ENCODE measurements at places on chromosomes 5 and 9.

- no peak for DNase-seq
Measured at GRCh38 chr5:35153375-35153932, 76.8 kb downstream of the PRLR start.

GRCh38 chr5:132094393-132095076 is 20.9 kb downstream of the CSF2 start:
- no peak for DNase-seq

DNA sequence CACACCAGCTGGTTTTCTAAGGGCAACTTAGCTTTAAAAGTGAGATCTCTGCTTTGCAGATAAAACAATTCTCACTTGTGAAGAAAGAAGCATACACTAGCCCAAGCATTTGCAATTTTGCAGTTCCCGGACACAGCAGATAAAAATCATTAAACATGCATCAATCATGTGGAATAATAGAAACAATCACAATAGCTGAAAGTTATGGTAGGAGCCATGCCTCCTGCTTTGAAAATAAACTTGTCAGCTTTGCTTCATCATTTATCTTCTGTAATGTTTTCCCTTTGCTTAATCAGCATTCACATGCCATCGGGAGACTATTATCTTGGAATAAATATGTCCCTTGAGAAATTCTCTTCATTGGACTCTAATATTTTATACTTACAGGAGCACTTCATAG is 60.3 kb upstream of the DAB2 start:
- no peak for DNase-seq

DNA sequence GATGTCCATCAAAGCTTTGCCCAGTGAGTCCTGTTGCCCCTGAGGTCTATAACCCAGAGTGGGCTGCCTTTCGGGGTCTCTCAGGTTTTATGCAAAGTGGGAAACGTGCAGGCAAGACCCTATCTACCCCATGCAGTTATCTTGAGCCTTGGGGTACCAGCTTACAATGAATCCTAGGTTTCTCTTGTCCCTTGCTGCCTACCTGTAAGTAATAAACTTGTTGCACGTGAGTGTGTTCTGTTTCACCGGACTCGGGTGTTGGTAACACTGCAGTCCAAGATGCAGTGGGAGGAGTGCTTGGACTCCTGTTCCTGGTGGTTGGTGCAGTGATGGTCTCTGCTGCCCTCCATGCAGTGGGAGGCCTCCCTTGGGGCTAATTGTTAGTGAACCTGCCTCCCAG is 85.6 kb upstream of the ALDH1B1 start:
- no peak for DNase-seq

- DNase-seq = no peak
Measured at GRCh38 chr5:154844809-154845208, 5.6 kb downstream of the FAXDC2 start.

GRCh38 chr9:76617497-76618175 is 146.6 kb upstream of the PCA3 start:
- no peak for DNase-seq

DNA sequence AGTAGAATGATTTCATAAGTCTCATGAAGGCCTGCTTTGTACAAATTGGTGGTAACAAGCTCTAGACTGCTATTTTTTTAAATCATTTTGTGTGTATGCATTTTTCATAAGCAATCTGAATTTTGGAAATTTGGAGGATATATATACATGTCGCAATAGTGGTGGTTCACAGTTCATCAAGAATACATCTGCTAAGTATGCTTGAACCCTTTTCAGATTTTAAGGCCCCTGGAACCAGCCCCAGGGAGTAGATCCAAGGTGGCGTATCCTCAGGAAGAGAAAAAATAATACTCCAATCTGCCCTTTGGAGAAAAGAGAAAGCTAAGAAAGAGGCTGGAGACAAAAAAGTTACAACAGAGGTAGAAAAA is 141.6 kb downstream of the HINT1 start:
- no peak for DNase-seq

GRCh38 chr9:84151236-84151635 is 170.6 kb downstream of the RMI1 start:
- no peak for DNase-seq

GRCh38 chr5:125034331-125034730 is 287.9 kb upstream of the ZNF608 start:
- no peak for DNase-seq

- DNase-seq = no peak
Measured at GRCh38 chr9:134764473-134765269, 115.9 kb upstream of the FCN2 start.

DNA sequence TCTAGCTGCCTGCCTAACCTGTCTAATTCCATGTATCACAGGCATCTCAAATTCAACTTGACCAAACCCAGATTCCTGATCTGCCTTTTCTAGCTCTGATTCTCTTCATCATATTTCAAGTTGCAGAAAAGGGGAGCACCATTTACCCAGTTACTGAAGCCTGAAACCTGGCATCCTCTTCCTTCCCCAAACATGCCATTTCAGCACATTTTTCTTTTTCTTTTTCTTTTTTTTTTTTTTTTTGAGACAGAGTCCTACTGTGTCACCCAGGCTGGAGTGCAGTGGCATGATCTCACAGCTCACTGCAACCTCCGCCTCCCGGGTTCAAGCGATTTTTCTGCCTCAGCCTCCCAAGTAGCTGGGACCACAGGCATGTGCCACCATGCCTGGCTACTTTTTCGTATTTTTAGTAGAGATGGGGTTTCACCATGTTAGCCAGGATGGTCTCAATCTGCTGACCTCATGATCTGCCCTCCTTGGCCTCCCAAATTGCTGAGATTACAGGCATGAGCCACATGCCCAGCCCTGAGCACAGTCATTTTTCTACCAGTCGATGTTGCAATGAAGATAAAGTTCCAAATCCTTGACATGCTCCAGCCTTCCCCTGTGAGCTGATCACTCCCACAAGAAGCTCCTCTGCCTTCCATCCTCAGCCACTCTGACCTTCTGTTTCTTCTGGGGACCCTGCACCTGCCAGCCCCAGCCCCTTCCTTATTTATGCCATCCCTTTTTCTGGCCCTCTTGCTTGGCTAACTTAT is 32.2 kb downstream of the ACER2 start:
- no peak for DNase-seq

DNA sequence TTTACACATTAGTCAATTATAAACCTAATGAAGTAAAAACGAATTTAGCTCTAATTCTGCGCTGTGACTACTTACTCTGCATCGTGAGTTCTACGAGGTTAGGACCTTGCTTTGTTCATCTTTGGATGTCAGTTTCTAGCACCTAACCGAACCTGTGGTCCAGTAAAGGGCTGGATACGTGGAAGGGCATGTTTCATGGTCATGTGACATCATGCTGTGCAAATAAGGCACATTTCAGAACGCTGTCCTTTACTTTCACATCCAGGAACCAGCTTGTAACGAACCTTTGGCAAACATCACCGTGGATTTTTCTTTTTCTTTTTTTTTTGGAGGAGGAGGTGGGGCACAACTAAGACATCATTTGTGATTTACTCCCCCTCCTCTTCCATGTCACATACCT is 15.0 kb downstream of the BASP1 start:
- no peak for DNase-seq

DNA sequence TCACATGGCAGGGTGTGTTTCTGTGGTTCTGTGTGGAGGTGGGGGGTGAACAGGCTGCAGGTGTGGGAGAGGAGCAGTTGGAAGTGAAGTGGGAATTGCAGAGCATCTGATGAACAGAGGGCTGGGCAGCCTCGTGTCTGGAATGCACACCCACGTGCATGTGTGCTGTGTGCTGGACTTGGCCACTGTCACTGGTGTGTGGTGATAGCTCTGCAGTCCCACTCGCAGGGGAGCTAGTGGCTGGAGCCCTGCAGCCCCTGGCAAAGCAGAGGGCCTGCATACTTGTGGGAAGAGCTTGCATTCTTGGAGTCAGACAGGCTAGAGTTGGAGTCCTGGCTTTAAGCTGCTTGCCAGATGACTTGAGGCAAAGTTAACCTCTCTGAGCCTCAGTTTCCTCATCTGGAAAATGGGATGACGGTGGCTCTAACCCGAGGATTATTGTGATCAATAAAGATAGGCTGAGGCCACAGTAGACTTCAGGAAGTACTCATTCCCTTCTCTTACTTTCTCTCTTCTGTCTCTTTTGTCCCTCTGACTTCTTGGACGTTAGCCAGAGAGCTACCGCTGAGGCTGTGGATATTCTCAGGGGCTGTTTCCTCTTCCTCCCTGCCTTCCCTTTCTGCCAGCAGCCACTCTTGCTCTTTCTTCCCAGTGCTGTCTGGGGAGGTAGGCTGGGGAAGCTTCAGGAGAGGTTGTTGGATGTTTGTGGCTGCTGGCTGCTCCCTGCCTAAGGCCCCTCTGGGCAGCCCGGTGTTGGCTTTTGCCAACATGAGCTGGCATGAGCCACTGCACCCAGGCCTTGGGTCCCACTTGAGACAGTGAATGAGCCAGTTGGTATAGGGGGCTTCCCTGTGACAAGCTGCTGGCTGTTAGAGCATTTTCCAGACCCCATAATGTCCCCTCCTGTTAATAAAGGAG is 18.3 kb downstream of the PSAT1 start:
- DNase-seq = no peak

DNA sequence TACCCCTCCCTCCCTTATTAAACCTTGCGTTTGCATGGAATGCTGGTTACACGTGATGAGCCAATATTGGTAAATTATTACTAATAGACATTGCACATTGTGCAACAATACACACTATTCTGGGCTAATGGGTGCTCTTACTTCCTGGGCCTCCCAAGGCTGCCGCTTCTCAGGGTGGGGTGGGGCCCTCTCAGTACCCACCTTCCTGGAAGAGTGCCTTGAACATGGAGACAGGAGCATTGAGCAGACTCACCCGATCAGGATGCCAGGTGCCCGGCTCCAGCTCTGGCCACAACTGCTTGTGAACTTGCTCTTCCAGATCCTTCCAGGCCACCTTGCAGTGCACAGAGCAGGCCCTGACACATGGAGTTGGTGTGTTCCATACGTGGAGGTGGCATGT is 24.7 kb upstream of the CEP72 start:
- no peak for DNase-seq

DNA sequence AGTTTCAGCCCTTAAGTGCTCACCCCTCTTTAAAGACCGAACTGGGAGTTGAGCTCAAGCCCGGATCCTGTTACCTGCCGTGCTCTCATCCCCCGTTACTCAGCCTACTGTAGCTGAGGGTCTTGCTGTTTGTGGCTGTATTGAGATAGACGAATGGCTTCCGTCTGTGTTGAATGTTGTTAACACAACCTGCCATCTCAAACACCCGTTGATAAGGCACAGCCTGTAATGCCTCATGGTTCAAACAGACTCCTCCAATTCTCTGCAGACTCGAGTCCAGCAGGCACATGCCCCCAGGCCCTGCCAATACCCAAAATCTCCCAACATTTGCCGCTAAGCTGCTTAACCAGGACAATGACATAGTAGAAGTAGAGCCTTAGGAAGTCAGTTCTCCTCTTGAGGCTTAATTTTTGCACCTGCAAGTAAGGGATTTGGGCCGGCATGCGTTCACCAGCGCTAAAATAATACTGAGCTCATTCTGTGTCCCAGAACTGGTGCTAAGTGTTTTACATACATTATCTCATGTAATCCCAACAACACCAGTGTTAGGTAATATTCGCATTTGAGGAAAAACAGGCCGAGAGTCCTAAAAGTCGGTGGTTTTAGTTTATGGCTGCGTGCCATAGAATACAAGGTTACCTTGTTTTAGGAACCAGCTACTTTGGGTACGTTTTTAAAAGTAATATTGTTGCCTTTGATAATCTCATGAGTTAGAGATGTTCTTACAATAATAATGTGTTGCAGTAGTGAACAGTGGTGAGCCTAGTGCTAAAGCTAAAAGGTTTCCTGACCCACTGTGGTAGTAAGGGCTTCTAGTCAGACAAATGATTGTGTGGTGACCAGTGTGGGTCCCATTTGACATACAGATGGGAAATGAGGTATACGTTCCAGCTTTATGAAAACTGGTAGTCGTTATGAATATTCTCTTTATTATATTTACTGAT is 1.5 kb upstream of the RFX3 start:
- no peak for DNase-seq

- DNase-seq = no peak
Measured at GRCh38 chr5:43309122-43309521, 4.1 kb downstream of the HMGCS1 start.

DNA sequence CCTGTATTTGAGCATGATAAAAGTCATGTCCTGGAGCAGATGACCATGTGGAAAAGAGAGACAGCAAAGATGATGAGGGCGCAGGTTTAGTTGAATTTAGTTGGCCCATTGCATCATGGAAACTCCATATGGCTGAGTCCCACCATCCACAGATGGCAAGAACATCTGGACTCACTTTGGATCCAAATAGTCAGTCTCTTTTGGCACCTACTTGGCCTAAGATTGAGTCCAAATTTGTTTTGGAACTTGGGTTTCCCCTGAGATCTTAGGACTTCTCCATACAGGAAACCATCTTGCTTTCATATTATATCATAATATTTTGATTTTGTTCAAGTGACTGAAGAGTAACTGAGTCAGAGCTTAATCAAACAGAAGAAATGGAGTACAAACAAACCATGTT is 217.5 kb downstream of the DRD1 start:
- no peak for DNase-seq

DNA sequence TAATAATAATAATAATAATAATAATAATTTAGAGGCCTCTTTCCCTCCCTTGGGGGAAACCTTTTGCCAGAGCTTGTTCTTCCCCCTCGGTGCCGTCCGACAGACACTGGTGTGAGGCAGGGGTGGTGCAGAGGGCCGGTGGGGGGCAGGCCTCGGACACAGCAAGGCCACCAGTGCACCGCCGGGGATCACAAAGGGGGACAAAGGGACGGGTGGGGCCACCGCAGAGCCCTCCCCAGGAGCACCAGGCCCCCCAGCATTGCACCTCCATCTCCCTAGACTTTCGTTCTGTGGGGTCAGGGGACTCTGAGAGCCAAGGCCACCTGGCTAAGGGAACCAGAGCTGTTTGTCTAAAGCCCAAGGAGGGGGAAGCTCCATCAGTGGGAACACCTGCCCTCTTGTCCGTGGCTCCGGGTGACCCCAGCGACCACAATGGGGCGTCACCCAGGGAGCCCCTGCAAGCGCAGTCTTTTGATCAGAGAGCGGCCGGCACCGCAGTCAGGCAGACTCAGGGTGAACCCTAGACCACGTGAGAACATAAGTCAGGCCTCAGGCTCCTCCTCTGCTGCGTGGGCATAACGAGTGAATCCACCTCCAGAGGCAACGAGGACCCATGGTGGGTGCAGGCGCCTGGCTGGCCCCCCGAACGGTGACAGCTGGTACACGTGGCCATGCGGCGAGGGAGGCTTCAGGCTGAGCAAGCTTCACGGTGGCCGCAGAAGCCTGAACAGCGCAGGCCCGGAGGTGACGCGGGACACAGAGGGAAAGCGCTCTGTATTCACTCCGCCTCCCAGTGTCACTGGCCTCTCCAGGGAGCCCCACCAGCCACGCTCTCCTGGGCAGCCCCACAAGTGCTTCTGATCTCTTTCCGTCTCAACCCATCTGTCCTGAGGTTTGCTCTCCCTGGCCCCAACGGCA is 12.0 kb upstream of the QSOX2 start:
- no peak for DNase-seq

DNA sequence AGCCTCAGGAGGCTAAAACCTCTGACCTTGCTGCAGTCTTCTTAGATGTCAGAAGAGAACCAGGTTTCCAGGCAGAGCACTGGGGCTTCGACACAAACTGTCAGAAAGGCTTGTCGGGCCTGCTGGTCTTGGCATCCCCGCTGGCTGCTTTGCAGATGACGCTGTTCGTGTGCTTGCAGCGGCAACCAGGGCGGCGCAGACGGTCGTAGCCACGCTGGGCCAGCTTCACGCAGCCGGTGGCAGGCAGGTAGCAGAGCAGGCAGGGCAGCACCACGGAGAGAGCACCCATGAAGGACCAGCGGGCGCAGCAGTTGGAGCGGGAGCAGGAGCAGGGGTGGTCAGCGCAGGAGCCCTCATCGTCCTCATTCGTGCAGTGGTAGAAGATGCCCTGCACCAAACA is 10.7 kb downstream of the SPRY4 start:
- no peak for DNase-seq
